ENCODE measurements at places on chromosomes 7 and 10.

DNA sequence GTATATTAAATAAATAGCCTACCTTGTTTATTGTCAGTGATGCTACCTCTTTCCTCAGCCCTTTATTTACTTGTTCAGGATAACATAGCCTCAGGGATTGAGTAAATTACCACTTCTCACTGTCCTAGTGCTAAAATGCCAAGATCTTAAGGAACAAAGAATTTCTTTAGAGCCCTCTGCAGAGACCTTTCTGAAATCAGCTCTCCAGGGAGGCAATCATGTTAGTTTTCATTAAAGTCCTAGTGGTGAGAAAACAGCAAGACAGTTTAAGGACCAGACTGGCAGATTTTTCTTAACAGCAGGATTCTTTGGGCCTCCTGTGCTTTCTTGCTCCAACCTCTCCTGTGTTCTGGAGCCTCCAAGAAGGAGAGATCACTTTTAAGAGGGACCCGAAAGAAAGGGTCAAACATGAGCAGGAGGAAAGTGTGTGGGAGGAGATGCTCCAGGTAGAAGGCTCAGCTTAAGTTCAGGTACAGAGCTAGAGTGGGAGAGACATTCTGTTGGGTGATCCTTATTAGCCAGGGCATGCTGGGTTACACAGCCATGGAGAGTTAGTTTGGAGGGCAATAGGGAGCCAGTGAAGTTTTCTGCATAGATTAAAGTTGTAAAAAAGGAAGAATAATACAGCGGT lies 1.2 kb upstream of the PLCE1 start:
- H3K36me3 ChIP-seq: no peaks in the 10 kb centered on the region
- no peak overlapping the region for H3K27ac ChIP-seq
- peaks cover 55% of the 10 kb centered on the region for H3K27me3 ChIP-seq
- peak overlapping the region; percentile 7 for H3K4me3 ChIP-seq

- H3K36me3 ChIP-seq: no peaks in the 10 kb centered on the region
- no peak overlapping the region for H3K4me3 ChIP-seq
- no peaks in the 10 kb centered on the region for H3K27me3 ChIP-seq
- no peak overlapping the region for H3K27ac ChIP-seq
- H3K4me1 ChIP-seq: no peaks in the 10 kb centered on the region
These were observed 172.2 kb downstream of the CDK14 start for GRCh38 chr7:90768301-90768700.

DNA sequence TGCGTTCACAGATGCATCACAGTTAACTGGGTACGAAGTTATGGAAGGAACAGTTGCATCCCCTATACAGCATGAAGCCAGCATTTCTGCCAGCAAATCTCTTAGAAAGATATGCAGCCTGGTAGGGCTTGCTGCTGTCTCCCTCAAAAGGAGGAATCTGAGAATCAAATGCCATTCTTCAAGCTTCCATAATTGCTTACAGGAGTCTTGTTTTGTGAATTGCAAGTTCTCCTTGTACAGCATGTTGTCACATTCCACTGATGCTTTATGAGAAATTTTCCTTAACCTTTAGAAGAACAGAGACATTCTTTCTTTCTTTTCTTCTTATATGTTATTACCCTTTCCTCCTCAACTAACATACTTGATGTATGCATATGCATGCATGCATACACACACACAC lies 134.6 kb downstream of the CHRM2 start:
- H3K4me1 ChIP-seq: no peaks in the 10 kb centered on the region
- H3K27me3 ChIP-seq: no peaks in the 10 kb centered on the region
- H3K36me3 ChIP-seq: no peaks in the 10 kb centered on the region
- DNase-seq: no peak
- H3K4me3 ChIP-seq: no peak overlapping the region

DNA sequence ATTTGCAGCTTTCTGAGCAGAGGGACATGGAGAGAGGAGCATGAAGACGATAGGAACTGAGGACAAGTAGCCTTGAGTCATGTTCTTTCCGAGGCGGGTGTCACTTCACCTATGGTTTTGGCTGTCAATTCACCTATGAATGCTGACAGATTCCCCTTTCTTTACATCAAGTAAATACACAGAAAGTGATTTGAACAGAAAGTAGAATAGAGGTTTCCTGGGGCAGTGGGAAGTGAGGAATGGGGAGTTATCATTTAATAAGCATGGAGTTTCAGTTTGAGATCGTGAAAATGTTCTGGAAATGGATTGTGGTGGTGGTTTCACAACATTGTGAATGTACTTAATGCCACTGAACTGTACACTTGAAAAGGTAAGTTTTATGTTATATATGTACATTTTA lies 138.4 kb upstream of the MDFIC start:
- H3K4me1 ChIP-seq: peaks cover 30% of the 10 kb centered on the region
- no peaks in the 10 kb centered on the region for H3K27me3 ChIP-seq
- H3K36me3 ChIP-seq: peaks cover 2% of the 10 kb centered on the region

- no peak overlapping the region for H3K4me3 ChIP-seq
- H3K27me3 ChIP-seq: no peaks in the 10 kb centered on the region
- DNase-seq: no peak
- no peaks in the 10 kb centered on the region for H3K36me3 ChIP-seq
These were observed 291.6 kb upstream of the KIAA1217 start for GRCh38 chr10:23917251-23917840.

Data from activated CD4-positive, alpha-beta memory T cell treated with anti-CD3 and anti-CD28 coated beads, Interleukin-2, amount 10 ng/mL, durations not matched to agents 7 days and 5 days (primary cell).